ENCODE measurements at places on chromosomes 5 and 9. TPM values are rescaled to one million over a fixed set of nuclear protein-coding genes. Genes with fewer than 3 reads are reported as not detected.
A peak's percentile ranks its signal among the peaks of the same experiment; 100 is the strongest.

DNA sequence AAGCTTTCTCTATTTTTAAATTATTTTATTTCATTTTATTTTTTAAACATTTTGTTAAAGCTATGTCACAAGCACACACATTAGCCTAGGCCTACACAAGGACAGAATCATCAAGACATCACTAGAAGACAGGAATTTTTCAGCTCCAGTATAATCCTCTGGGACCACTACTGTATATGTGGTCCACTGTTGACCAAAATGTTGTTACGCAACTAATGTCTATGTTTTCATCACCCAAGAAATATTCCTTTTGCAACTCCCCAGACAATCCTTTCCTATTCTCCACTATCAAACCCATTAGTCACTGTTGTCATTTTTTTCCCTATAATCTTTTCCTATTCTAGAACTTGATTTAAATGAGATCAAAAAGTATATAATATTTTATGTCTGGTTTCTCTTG lies 2371.7 kb upstream of the C9orf72 start:
- H3K36me3 ChIP-seq, result no peaks in the 10 kb centered on the region
- H3K4me1 ChIP-seq, result no peaks in the 10 kb centered on the region
- H3K4me3 ChIP-seq, result no peak overlapping the region
- no peaks in the 10 kb centered on the region for H3K27me3 ChIP-seq
- no peak overlapping the region for H3K27ac ChIP-seq

DNA sequence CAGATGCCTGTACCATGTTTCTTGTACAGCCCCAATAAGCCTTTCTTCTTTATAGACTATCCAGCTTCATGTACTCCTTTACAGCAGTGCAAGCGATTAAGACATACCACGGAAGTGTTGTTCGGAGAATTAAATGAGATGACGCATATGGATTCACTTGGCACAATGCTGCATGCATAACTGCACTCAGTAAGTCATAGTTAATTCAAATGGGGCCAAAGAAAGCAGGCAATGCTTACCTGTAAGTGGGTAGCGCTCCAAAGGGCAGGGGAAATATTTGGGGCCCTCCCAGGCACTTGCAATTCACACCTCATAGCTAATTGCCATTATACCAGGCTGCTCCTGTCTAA lies 7.7 kb upstream of the ADRA1B start:
- DNase-seq, result no peak
- H3K27me3 ChIP-seq, result no peaks in the 10 kb centered on the region
- no peaks in the 10 kb centered on the region for H3K4me1 ChIP-seq

- no peak for DNase-seq
- H3K4me1 ChIP-seq, result no peaks in the 10 kb centered on the region
- no peaks in the 10 kb centered on the region for H3K27me3 ChIP-seq
- no peak overlapping the region for H3K27ac ChIP-seq
Observed at GRCh38 chr9:32701321-32702022, 66.0 kb upstream of the TAF1L start.

DNA sequence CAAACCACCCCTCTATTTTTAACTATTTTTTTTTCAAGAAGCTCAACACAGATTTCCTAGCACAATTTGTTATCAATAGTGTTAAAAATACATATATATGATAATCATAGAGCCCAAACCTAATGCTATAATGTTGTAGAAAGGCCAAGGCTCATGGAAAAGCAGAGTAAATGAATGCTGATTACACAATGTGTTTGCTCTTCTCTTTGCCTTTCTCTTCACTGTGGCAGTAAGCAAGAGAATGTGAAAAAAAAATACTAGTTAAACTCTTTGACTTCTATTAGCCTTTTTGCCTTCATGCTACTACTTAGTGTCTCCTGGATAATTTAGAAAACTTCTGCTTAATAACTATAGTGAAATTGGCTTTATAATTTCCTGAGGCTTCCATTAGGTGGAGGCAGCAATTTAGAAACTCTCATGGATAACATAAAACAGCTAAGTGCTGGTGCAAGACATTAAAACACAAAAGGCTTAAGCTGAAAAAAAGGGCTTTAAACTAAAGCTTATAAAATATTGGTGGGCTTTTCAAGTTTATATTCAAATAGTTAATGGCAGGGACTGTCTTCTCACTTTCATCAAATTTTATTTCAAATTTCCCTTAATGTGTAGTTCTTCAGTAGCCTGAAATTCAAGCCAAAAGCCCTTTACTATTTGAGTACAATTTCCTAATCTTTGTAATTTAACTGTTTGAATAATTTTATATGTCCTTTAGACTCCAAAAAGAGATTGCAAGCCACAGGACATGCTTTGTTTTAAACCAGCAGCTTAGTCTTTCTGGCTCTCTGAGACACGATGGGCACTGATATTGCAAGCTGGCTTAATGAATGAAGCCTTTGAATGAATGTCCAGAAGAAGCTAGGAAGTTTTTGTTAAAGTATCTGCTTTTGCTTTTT lies 2031.8 kb upstream of the CDH6 start:
- no peak overlapping the region for H3K4me3 ChIP-seq
- no peaks in the 10 kb centered on the region for H3K27me3 ChIP-seq
- DNase-seq, result no peak
- no peaks in the 10 kb centered on the region for H3K36me3 ChIP-seq
- H3K27ac ChIP-seq, result no peak overlapping the region

GRCh38 chr9:76560481-76560922 lies 101.5 kb downstream of the GCNT1 start:
- H3K4me3 ChIP-seq, result no peak overlapping the region
- no peaks in the 10 kb centered on the region for H3K36me3 ChIP-seq
- no peaks in the 10 kb centered on the region for H3K27me3 ChIP-seq
- H3K4me1 ChIP-seq, result no peaks in the 10 kb centered on the region
- H3K27ac ChIP-seq, result no peak overlapping the region

- peak; percentile 69 for DNase-seq
- peaks cover 26% of the 10 kb centered on the region for H3K4me1 ChIP-seq
- peak overlapping the region; percentile 84 for H3K27ac ChIP-seq
- no peaks in the 10 kb centered on the region for H3K27me3 ChIP-seq
- no peaks in the 10 kb centered on the region for H3K36me3 ChIP-seq
Observed at GRCh38 chr9:94139672-94140417, 55.6 kb downstream of the PTPDC1 start.

DNA sequence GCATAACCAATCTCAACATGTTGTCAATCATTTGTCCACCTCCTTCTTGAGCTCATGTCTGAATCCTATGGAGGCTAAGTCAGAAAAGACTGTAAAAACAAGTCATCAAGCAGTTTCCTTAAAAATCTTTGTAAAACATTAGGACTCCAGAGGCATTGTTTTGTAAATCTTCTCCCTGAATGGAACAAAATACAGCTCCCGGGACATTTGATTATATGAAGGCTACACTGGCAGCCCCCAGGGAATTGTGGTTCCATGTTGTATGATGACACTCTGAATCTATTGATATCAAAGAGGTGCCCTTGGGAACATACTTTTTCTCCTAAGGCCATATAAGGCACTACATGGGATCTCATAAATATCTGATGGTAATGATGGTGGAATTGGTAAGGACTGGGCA lies 83.2 kb upstream of the NUDT12 start:
- H3K4me3 ChIP-seq, result no peak overlapping the region
- no peaks in the 10 kb centered on the region for H3K27me3 ChIP-seq
- no peaks in the 10 kb centered on the region for H3K4me1 ChIP-seq
- H3K27ac ChIP-seq, result no peak overlapping the region
- DNase-seq, result no peak

DNA sequence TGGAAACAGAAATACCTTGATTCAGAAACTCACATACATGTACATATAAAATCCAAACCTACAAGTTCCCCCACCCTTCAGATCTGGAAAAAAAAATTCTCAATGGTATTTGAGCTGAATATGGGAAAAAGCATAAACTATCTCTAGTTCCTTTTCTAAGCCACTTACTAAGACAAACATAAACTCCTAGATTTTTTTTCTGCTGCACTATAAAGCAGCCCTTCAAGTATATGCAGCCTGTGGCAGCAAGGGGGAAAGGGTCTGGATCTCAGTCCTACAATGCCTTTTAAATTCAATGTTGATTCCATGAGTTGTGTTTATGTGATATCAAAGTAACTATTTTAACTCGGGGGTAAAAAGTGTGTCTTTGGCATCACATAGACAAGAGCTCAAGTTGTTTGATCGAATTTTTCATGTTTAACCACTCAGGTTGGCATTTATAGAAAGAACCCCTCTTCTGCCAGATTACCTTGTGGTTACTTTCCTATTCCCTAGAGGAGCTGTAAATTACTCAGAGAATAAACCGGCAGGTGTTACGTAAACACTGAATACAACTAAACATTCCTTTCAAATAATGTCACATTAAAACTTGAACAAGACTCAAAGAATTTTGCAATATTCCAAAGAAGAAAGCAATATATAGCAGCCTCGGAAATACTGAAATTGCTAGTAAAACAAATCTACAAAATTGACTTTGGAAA lies 91.8 kb upstream of the FER start:
- no peaks in the 10 kb centered on the region for H3K4me1 ChIP-seq
- no peak overlapping the region for H3K4me3 ChIP-seq
- no peak for DNase-seq
- no peaks in the 10 kb centered on the region for H3K27me3 ChIP-seq
- no peaks in the 10 kb centered on the region for H3K36me3 ChIP-seq

DNA sequence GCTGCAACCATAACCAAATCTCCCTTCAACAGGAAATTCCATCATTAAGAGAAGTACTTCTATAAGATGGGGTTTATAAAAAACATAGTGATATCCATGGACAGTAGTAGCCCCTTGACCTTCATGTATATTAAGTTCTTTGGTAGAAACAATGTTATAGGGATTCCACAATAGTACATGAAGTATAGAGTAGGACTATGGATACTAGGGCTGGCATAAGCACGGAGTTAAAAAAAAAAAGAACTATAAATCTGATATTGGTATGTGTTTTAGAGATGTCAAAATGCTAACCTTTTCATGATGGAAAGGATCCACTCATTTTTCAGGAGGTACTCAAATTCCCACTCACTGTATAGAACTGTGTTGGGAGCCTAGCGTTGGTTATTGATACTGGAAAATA lies 337.6 kb downstream of the FGF10 start:
- H3K36me3 ChIP-seq, result no peaks in the 10 kb centered on the region
- H3K27ac ChIP-seq, result no peak overlapping the region
- H3K4me3 ChIP-seq, result no peak overlapping the region
- no peaks in the 10 kb centered on the region for H3K4me1 ChIP-seq

DNA sequence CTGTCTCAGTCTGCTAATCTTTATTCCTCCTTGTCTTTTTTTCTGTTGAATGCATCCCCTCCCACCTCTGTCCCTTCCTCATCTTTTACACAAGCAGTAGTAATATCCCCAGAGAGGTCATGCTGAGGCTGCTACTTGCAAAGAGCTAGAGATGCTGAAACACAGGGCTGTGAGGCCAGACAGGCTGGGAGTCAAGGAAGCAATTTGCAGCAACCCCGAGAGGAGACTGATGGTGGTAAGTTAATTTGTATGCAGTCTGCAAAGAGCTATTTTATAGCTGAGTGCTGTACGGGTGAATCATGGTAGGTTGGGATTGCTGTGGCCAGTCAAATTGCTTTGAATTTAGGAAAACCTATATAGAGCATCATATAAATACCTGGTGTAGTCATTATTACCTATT lies 90.2 kb upstream of the SLC24A2 start:
- no peaks in the 10 kb centered on the region for H3K27me3 ChIP-seq
- DNase-seq, result no peak
- H3K36me3 ChIP-seq, result no peaks in the 10 kb centered on the region
- no peaks in the 10 kb centered on the region for H3K4me1 ChIP-seq
- no peak overlapping the region for H3K27ac ChIP-seq
- no peak overlapping the region for H3K4me3 ChIP-seq

DNA sequence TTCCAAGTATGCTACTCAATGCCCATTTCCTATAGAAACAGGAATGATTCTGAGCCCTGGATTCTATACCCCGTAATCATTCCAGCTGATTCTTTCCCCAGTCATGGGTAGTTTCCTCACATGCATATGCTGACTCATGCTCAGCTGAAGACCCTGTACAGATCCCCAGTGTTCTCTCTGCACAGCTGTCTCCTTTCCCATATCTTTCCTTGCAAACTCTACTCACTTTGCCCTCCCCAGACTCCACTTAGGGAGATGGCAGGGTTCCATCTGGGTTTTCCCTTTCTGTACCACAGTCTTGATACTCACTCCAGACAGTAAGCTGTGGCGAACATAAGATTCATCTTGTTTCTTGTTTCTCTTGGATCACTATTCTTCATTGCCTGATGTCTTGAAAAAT lies 357.6 kb downstream of the RAB3C start:
- H3K36me3 ChIP-seq, result no peaks in the 10 kb centered on the region
- H3K27ac ChIP-seq, result no peak overlapping the region
- no peaks in the 10 kb centered on the region for H3K4me1 ChIP-seq
- DNase-seq, result no peak
- H3K27me3 ChIP-seq, result no peaks in the 10 kb centered on the region
- H3K4me3 ChIP-seq, result no peak overlapping the region

The GABRA6 gene
- total RNA-seq, result not detected

The F12 gene
- 1.2 TPM for total RNA-seq

The ANKRD34B gene
- not detected for total RNA-seq

The RANBP17 gene
- total RNA-seq, result 3.2 TPM

The PCDHB9 gene
- total RNA-seq, result 0.91 TPM

The CATSPER3 gene
- total RNA-seq, result 0.22 TPM

The RORB gene
- total RNA-seq, result 0.10 TPM

The NUTM2G gene
- total RNA-seq, result not detected
